ENCODE measurements at places on chromosomes 5 and 9.

- no peak for DNase-seq
Observed at GRCh38 chr5:141780952-141781781, 97.0 kb downstream of the PCDH1 start.

- no peak for DNase-seq
Observed at GRCh38 chr9:136235171-136235570, 10.4 kb downstream of the QSOX2 start.

- no peak for DNase-seq
Observed at GRCh38 chr5:32027717-32028458, 146.2 kb downstream of the GOLPH3 start.

GRCh38 chr9:109315480-109316206 is 5.2 kb downstream of the EPB41L4B start:
- no peak for DNase-seq

- DNase-seq, result no peak
Observed at GRCh38 chr9:94779693-94780290, 53.3 kb downstream of the AOPEP start.

DNA sequence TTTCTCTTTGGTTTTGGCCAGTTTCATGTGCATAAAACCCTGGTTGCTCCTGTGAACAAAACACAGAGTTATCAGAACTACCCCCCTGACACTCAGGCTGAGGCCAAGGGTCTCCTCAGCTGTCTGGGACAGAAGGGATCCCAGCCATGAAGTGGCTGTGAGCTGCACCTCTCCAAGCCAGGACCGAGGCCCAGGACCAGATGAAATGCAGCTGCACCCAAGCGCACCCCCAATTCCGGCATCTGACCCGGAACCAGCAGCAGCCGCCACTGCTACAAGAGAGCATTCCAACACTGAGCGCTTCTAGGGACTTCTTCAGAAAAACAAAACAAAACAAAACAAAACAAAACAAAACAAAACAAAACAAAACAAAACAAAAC is 16.0 kb upstream of the SLC25A51 start:
- DNase-seq, result no peak

DNA sequence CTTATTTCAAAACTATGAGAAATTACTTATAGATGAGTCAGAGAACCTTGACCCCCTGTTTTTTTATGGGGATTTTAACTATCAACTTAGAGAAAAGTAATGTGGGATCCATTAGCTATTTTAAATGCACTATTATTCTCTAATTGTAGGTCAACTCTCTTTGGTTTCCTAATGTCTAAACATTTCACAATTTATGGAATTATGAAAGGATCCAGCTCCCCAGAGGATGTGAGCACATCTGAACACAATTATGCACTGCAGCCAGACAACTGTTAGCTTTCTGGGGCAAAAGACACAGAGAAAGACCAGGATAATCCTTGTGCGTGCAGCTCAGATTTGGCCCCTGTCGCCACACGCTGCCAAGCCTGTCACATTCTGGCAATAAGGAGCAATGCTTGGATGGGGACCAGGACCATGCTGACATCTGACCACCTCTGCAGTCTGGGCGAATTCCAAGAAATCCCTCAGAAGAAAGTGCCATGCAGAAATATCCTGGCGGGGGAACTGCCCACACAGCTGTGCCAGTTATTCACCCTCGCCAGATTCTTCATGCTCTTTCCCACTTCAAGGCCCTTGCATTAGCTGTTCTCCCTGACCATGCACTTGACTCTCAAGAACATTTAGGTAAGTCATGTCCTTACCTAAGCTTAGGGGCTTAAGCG is 22.2 kb upstream of the CMBL start:
- no peak for DNase-seq

DNA sequence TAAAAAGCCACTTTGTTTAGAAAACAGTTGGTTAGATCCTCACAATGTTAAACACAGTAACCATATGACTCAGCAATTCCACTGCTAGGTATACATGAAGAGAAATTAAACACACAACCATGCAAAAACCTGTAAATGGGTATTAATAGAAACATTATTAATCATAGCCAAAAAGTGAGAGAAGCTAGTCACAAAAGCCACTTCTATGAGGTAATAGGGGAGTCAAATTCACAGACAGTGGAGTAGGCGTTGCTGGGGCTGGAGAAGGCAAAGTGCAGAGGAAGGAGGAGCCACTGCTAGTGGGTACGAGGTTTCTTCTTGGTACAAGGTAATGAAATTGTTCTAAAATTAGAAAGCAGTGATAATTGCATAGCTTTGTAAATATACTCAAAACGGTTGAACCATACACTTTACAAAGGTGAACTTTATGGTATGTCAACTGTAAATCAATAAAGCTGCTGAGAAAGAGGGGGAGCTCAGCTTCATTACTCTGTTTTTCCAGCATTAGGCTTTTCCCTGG is 364.4 kb downstream of the GADD45G start:
- no peak for DNase-seq

DNA sequence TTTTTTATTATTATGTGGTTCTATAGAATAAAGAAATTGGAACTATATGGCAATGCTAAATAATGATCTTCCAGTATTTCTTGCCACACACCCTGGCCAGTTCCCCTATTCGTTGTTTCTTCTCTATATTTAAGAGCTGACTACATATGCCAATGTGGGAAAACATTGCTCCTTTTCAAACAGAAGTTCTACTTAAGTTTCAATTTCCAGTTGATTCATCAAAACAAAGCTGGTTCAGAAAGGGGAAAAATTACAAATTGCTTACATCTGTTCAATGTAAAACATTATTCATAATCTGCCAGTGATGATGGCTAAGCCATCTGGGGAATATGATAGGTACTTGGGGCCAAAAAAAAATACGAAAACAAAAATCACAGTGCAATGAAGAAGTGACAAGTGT is 76.9 kb downstream of the ST8SIA4 start:
- no peak for DNase-seq

GRCh38 chr5:125317536-125317995 is 571.1 kb upstream of the ZNF608 start:
- no peak for DNase-seq

DNA sequence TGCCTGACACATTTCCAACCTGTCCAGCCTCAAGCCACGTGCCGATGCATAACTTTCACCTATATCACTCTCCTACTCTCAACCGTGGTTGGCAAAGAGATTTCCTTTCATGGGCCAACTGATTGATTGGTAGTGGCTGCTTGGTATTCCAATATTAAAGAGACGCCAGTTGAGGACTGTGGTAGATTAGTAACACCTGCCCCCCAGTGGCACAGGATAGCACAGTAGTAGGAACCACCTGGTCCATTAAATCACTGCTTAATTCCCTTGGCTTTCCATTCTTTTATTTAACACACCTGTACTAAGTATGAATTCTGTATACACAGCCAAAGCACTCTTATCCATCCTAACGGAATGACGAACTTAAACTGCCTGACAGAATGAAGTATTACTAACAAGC is 19.1 kb upstream of the FOXB2 start:
- DNase-seq, result no peak

GRCh38 chr9:87350915-87351314 is 146.8 kb upstream of the DAPK1 start:
- DNase-seq, result no peak

DNA sequence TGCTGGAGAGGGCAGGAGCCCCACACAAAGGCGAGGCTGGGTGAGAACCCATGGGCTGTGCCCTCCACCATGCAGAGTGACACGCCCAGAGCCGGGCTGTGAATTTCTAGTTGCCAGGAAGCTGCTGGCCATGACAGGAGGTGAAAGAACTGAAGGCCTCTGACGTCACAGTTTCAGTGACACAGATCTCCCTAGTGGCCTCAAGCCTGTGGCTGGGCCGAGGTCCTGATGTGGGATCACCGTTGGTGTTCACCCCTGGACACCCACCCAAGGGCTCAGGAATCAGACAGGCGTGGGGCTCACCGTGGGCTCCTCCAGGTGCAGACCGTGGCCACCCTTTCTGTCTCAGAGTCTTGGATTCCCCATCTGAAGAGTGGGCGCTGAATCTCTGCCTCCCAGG is 39.9 kb downstream of the MSX2 start:
- no peak for DNase-seq

GRCh38 chr5:94402096-94402495 is 216.3 kb downstream of the KIAA0825 start:
- DNase-seq, result no peak

DNA sequence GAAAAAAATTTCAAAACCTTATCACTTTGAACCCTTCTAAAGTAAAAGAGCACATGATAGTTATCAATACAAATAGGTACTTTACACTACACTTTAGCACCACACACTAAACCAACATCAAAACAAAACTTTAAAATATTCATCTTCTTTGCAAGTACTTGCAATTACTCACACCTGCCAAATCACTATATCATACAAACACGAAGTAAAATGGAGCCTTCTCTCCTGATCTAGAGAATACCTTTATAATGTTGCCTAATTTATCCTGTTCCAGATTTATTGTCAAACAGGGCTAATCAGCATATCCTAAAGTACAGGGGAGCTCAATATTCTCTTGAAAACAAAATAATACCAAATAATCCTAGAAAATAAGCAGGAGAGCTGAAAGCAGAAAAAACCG is 3.0 kb downstream of the RNF145 start:
- DNase-seq, result peak; percentile 23

- peak; percentile 32 for DNase-seq
Observed at GRCh38 chr5:73448463-73449136, at the start of gene FOXD1. TSS of gene FOXD1 (minus strand) at chr5:73448777. CDS start at chr5:73448362, 415 bp downstream.

DNA sequence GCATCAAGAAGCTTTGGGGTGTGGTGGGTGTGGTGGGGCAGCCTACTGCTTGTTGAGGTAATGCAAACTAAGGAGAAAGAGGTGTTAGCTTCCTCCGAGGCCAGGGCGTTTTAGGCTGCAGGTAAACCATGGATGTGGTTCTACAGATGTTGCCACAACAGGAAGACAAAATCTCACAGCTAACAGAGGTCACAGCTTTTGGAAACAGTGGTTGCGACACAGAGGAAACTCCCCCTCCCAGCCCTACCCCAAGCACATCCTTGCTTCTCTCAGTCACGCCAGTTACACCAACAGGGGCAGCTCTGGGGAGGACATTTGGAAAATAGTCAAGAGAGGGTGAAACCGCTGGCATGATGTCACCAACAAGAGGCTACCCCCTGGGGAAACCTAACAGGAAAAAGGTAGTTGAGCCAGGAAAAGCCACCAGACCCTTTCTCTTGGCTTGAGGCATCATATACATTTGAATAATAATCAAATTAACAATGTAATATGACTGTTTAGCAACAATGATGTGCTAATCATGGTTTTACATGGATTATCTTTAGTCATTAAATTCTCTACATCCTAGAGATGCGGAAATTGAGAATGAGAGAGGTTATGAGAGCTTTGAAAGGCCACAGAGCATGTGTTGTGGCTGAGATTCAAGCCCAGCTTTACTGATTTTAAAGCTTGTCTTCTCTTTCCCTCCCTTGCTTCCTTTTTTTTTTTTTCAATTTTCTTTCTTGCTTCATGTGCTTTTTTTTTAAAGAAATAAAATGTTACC is 82.2 kb upstream of the IL12B start:
- DNase-seq, result peak; percentile 75

DNA sequence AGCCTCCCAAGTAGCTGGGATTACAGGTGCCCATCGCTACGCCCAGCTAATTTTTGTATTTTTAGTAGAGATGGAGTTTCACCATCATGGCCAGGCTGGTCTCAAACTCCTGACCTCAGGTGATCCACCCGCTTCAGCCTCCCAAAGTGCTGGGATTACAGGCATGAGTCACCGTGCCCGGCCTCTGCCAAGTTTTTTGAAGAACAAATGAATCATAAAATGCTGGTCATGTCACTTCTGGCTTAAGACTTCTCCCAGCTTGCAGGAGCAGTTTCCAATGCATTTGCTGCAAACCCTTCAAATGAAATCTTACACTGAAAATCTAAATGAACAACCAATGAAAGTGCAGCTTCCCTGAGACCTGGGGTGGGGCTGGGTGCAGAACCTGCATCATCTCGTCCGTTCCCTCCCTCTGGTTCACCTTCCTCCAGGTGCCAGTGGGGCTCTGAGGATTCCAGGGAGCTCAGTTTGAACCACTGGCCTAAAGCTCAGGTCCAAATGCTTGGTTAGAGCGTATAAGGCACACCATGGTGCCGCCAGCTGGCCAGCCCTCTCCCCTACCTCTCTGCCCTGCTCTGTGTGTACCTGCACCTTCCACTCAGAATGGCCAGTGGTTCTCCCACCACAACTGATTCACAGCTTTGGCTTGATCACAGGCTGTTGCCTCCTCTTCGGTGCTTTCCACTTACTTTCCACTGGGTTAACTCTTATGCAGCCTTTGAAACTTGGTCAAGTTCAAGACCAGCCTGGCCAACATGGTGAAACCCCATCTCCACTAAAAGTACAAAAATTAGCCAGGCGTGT is 39.8 kb upstream of the FUBP3 start:
- no peak for DNase-seq

- no peak for DNase-seq
Observed at GRCh38 chr5:34676416-34676815, 20.3 kb downstream of the RAI14 start.

GRCh38 chr9:6330958-6331634 is 2.9 kb downstream of the TPD52L3 start:
- no peak for DNase-seq

GRCh38 chr5:132308701-132309100 is 14.5 kb downstream of the SLC22A4 start:
- DNase-seq, result no peak

GRCh38 chr5:172878933-172879752 is 45.1 kb downstream of the ERGIC1 start:
- DNase-seq, result no peak

GRCh38 chr9:88605512-88606362 is 70.8 kb downstream of the NXNL2 start:
- DNase-seq, result no peak

DNA sequence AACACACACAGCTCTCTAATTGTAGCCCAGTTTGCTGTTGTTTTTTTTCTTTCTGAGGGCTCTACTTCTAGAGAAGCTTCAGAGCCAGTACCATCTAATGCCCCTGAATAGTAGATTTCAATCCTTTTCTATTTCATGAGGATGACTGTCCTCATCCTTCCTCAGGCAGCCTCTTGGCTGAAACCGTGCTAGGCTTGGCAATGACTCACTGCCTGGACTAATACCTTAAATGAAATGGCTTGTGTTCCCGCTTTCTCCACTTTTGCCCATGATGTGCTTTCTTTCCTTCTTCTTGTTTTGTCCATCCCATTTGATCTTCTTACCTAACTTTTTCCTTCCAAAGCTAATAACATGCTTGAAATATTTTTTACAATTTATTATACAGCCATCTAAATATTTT is 80.1 kb downstream of the ITGA1 start:
- no peak for DNase-seq

Measured in CD4-positive, alpha-beta T cell treated with Interleukin-2 at 100 ng/mL for 4 hours (primary cell).